ENCODE measurements at places on chromosomes 2 and 18.

- DNase-seq = no peak
Observed at GRCh38 chr2:64796926-64797325, 143.2 kb upstream of the SERTAD2 start.

DNA sequence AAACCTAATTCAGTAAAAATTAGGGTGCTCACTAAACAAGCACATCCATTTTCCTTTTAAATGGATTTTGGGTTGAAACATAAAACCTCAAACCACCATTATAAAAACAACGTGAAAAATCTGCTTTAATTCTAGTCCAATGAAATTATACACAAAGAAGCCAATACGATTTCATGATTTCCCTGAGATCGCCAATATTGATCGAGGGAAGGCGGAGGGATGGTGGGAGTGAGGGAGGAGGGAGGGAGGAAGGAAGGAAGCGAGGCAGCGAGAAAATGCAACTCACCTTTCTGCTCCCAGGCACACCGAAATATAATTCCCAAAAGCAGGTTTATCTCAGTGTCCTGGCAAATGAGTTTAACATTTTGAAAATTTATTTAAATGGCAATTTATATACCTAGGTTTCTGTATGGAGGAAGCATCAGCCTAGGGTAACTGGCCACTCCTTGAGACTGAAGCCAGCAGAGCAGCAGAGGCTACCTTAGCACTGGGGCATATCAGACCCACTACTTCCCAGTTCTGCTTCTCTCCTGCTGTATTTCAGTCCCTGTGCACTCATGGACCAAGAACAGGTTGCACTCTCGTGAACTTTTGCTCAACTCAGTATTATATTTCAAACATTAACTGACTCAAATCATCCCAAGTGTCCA is 2.3 kb upstream of the ONECUT2 start:
- no peak for DNase-seq

- DNase-seq = no peak
Observed at GRCh38 chr2:168032091-168032490, 215.3 kb downstream of the STK39 start.

GRCh38 chr2:189599245-189599644 is 18.7 kb upstream of the SLC40A1 start:
- DNase-seq = no peak

- no peak for DNase-seq
Observed at GRCh38 chr18:42107691-42108450, 152.8 kb downstream of the PIK3C3 start.

DNA sequence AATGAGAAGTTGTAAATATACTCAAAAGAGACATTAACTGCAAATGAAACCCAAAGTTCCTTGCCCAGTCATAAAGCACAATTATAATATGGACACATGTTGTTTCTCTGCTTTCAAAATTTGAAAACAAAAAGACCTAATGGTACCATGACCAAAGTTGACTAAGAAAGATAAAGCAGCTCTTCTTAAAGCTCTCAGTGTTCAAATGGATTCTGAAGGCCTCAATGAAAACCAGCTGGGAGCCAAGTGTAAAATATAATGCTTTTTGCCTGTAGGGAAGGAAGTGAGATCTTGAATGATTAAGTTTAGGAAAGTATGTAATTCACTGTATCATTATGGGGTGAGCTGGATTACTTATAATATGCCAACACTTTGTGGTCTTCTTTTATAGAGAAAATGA is 178.6 kb downstream of the SATB2 start:
- no peak for DNase-seq

- DNase-seq = no peak
Observed at GRCh38 chr2:17547237-17547636, 6.7 kb downstream of the VSNL1 start.

GRCh38 chr2:234304950-234305349 is 191.9 kb downstream of the ARL4C start:
- DNase-seq = no peak

DNA sequence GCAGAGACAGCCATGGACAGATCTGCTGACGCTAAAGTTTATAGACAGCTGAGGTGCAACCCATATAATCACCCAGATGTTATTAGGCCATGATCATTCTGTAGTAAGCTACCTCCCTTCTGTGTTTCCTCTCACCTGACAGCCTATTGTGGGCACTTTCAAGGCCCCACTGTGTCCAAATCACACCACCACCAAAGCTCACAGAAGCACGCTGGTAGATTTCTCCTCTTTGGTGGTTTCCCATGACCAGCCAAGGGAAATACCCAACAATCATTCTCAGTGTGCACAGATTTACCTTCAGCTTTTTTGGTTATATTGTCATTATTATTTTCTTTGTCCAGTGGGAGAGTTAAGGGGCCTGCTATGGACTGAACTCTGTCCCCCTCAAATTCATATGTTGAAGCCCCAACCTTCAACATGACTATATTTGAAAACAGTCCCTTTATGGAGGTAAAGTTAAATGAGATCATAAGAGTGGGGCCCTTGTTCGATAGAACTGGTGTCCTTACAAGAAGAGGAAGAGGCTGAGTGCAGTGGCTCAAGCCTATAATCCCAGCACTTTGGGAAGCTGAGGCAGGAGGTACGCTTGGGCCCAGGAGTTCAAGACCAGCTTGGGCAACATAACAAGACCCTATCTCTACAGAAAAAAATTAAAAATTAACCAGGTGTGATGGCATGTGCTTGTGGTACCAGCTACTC is 74.0 kb upstream of the MSH6 start:
- no peak for DNase-seq

DNA sequence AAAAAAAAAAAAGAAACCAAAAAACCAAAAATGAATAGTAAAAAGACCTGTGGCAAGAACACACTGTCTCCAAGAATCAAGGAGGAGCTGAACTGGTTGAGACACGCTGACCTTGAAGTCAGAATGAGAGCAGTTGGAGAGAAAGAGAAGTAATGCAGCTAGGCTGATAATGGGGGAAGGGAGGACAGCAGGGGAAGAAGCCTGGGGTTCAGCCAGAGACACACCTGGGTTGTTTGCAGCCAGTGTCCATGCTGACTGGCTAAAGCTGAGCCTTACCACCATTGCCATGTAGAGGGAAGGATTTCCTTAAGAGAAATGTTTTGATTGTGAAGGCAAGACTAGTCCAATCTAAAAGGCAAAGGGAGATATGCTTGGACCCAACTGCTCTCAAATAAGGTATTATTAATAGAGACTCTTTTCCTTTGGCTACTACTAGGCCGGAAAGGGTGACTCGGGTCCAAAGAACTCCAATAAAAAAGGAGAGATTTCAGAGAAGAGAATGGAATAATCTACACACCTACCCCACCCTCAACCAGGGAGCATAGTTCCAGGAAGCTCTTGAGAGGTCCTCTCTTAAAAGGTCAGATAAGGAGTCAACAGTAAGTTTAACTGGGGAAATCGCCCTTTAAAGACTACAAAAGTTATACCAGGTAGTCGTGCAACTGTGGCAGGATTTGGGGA is 25.2 kb upstream of the REL start:
- DNase-seq = no peak

DNA sequence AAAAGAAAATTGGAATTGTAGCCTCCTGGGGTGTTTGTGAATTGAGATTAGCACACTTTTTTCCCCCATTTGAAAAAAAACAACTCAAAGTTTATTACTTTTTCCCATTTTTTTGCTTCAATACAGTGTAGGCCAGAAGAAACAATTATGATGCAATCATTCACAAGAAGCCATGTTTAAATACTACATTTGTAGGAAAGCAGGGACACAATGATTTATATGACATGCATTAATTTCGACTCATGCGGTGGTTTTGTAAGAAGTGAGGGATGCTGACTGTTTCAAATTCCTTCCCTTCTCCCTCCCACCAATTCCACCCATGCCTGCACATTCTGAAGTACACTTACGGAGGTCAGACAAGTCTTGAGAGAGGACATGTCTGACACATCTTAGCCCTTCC is 774.2 kb upstream of the FSHR start:
- no peak for DNase-seq

DNA sequence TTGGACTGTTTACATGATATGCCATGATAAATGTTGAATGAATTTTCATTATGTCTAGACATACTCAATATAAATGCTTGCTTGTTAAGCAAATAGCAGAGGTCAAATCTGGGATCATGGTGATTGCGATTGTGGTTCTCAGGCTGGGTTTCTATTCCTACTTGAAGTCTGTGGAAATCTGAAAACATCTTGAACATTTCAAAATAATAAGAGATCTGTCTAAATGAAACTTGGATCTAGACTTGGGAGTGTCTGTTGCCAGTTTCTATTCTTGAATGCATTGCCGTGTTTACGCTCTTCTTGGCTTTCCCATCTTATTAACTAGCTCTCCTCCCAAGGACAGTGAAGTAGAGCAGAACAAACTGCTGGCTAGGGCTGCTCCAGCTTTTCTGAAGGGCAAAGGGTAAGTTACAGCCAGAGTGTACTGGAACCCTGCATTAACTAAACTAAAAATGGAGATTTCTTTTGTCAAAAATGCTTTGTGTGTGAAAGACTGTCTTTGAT is 127.7 kb downstream of the DTNA start:
- no peak for DNase-seq

GRCh38 chr2:10242451-10242850 is 60.3 kb upstream of the HPCAL1 start:
- no peak for DNase-seq

DNA sequence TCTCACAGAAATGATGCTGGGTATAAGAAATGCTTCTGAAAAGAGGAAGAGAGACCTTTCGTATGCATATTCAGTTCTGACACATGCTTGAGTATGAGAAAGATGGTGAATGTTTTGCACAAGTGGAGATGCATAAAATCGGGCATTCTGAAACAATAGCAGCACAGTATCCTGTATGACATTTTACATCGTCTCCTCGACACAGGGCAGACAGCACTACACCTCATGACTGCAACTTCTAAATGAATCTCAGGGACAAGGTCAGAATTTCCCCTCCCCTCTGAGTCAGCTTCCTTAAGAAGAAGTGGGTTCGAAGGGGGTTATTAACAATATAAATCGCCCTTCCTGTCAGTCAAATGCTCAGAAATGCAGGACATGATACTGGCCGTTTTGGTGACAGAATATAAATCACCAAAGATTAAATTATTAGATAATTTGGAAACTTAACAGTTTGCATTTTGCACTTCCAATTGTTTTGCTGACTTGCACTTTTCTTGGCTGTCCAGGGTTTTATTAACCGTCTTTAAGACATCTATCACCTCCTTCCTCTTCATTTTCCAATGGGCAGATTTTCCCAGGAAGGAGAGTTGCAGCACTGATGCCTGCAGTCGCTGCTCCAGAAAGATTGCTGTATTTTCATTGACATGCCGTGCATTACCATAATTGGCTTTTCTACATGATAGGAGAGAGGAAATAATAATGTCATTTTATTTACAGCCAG is 57.2 kb downstream of the TSHZ1 start:
- no peak for DNase-seq

DNA sequence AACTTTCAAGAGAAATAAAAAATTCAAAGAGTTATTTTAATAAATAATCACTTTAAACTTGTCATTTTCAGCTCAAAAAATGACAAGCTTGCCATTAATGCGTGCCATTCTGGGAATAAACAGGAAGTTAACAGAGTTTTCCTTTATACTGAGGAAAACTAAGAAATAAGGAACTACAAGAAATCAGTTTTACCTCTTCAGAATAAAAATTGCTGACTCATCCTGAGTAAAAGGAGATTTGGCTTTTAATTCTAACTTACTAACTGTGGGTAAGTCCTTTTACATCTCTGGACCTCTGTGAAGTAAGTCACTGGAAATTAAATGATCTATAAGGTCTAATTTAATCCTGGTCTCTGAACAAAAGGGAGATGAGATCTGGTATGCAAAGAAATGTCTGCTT is 16.1 kb downstream of the CEBPZ start:
- DNase-seq = no peak

GRCh38 chr2:219709331-219709761 is 81.9 kb downstream of the SLC4A3 start:
- no peak for DNase-seq

GRCh38 chr2:3730646-3731045 is 27.3 kb downstream of the DCDC2C start:
- no peak for DNase-seq

All from CD4-positive, alpha-beta T cell treated with Interferon alpha-2 for 1 hour (primary cell).